ENCODE measurements at places on chromosomes 5 and 9.

DNA sequence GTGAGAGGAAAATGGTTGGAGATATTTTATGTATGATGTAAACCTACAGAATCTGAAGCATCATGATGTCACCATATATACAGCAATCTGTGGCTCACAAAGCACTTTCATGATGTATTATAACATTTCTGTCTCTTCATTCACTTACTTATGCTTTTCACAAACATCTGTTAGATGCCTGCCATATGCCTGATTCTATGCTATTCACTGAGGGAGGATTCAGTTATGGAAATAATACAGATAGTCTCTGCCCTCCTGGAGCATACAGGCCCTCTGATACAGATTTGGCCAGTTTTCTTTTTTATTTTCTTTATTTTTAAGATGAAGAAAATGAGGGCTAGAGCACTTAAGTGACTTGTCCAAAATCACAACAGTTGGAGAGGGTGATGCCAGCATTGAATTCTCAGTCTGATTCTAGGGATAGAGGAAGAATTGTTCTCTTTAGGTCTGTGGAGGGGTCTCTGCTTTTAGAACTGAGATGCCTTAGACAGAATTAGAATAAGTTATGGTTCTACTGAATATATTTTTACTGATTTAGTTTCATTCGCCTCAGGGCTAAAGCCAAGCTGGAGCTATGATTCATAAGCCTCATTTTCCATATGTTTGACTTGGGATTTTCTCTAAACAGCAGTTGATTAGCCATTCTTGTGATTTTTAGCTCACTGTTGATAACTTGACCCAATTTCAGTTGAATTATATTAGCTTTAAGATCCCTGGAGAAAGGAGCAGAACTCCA is 636.4 kb downstream of the PRELID2 start:
- DNase-seq: no peak

GRCh38 chr5:35856765-35857351 is at the start of gene IL7R:
Gene IL7R, plus strand, starts transcription at chr5:35856891. Its CDS starts 87 bp downstream, at chr5:35856978.
- peak; percentile 48 for DNase-seq

GRCh38 chr5:129903466-129904101 is 681 bp upstream of the CHSY3 start:
- peak; percentile 3 for DNase-seq

- DNase-seq: no peak
Measured at GRCh38 chr9:130607640-130608420, 28.5 kb downstream of the FUBP3 start.

- peak; percentile 35 for DNase-seq
Measured at GRCh38 chr5:55308254-55308836, 556 bp downstream of the MTREX start.

DNA sequence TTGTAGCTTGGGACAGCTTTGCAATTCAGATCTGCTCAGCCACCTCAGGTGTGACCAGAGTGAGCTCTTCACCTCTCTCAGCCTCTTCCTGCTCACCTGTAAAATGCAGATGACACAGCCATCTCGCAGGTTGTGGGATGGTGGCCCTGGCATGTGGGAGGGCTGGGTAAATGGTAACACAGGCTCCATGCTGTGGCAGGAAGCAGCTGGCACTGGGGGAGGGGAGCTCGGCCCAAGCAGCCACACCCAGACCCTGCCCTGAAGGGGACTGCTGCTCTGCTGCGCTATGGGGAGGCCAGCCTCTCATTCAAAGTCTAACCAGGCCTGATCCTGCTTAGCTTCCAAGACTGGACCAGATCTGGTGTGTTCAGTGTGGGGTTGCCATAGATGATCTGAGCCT is 24.1 kb downstream of the PHF2 start:
- DNase-seq: no peak

GRCh38 chr9:13993632-13994185 is 320.2 kb downstream of the NFIB start:
- DNase-seq: no peak

DNA sequence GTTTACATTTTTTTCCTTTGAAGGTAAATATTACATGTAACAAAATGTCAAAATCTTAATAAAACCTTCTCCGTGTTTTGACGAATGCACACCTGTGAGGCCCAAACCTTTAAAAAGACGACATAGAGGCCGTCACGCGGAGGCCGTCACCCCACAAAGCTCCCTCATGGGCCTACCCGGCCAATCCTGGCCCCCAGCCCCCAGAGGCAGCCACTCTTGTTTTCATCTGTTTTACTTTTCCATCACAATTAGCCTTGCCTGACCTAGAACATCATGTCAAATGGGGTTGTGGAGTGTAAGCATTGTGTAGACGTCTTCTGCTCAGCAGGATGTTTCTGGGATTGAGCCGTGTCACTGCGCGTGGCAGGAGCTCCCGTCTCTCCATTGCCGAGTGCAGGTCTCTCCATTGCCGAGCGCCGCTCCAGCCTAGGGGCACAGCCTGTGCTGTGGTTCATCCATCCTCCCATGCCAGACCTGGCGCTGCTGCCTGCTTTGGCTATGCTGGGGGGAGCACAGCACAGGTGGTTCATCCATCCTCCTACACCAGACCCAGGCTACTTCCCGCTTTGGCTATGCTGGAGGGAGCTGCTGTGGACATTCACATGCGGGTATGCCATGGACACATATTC is 52.2 kb upstream of the IRX4 start:
- DNase-seq: no peak

GRCh38 chr5:158376679-158377078 is 517.7 kb upstream of the CLINT1 start:
- no peak for DNase-seq

DNA sequence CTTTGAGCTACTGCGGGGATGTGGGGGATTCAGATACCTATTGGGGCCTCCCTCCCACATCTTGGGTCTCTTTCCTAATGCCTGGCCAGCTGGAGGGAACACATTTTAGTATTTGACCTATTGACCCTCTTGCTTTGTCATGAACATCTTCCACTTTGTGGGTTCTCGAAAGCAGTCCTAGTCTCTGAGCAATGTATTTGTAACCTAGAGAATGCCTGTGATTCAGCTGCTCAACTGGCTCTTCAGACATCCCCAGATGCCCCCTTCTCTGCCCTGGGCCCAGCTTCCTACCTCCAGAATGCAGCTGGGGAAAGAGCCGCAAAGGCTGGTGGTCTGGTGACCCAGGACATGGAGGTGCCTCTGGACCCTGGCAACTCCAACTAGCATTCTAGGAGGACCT is 32.2 kb downstream of the APTX start:
- DNase-seq: peak; percentile 6

- no peak for DNase-seq
Measured at GRCh38 chr5:24530906-24531305, 113.9 kb downstream of the CDH10 start.

DNA sequence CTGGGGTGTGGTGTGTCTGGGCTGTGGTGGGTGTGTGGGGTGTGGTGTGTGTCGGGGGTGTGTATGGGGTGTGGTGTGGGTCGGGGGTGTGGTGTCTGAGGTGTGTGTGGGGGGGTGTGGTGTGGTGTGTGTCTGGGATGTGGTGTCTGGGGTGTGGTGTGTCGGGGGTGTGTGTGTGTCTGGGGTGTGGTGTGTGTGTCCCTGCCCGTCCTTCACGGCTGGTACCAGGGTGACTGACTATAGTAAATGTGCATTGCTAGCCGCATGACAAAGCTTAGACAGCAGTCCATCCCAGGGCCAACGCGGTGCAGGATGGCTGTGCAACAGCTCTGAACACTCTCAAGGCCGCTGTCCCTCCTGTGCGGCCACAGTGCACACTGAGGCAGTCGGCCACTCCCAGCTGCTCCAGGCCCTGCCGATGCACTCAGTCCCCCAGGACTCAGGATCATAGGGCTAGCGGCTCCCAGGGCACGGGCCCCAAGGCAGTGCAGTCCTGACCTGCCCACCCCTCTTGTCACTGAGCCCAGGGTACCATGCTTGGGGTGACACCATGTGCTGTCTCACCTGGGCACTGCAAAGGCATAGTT is 54.0 kb downstream of the SECISBP2 start:
- no peak for DNase-seq

DNA sequence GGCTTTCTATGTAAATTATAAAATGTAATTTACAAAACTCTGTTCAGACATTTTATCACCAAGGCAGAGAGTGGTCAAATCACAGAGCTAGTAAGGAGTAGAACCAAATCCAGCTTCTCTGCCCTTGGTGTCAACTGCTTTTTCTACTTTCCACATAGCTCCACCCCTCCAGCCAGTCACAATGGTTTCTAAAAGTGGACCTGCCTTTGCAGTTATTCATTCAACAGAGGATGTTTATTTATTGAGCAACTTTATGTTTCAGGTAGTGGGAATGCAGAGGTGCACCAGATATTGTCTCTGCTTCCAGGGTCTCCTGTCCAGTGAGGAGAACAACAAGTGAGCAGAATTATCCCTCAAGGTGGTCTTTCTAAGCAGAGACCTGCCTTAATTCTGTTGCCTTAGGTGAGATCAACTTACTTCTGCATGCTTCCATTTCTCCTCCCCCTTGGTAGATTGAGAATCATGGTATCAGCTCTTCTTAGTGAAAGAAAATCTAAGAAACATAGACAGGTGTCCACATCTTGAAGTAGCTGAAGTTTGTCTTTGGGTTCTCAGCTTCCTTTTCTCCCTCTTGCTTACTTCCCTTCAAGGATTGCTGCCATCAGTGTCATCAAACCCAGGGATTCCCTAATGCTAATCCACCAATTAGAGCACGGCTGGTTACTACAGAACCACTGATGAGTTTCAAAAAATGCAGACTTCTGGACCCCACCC is 17.2 kb upstream of the PDCD1LG2 start:
- peak; percentile 85 for DNase-seq

GRCh38 chr5:180343831-180344695 is 9.1 kb downstream of the GFPT2 start:
- DNase-seq: no peak

DNA sequence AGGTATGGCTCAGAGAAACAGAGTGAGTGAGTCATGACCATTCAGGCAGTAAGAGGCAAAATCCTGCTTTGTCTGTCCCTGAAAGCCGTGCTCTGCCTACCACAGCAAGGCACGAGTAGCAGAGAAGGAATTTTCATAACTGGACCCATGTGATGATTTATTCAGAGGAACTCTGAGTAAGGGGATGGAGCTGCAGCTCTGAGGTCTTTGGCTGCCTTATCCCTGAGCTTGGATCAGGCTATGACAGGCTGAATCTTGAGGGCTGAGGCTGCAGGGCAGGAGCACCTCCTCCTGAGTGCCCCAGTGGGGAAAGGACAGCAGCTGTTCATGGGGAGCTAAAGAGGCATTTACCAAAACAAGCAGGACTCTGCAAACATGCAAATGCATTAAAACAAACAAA is 183.4 kb downstream of the PAPPA start:
- DNase-seq: peak; percentile 31

GRCh38 chr5:81708889-81709288 is 42.0 kb downstream of the SSBP2 start:
- no peak for DNase-seq

DNA sequence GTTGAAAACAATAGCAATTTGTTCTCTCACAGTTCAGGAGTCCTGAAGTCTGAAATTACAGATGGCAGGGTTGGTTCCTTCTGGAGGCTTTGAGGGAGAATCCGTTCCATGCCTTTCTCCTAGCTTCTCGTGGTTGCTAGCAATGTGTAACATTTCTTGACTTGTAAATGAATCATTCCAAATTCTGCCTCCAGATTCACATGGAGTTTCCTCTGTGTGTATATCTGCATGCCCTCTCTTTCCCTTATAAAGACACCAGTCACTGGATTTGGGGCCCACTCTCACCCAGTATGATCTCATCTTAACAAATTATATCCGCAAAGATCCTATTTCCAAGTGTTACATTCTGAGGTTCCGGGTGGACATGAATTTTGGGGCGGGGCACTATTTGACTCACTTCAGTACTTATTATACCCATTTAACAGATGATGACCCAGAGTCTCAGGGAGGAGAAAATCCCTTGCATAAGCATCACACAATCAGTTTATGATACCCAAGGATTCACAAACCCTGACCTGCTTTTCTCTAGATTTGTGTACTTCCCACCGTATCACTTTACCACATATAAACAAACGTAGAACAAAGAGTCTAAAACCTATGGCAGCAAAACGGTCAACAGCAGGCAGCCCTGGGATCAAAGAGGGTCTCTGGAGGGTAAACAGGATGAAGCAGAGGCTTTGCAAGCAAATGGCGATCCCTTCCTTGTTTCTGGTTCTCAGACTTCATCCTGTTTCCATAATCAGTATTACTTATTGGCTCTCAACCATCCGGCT is 93.7 kb downstream of the C9orf152 start:
- DNase-seq: peak; percentile 72

DNA sequence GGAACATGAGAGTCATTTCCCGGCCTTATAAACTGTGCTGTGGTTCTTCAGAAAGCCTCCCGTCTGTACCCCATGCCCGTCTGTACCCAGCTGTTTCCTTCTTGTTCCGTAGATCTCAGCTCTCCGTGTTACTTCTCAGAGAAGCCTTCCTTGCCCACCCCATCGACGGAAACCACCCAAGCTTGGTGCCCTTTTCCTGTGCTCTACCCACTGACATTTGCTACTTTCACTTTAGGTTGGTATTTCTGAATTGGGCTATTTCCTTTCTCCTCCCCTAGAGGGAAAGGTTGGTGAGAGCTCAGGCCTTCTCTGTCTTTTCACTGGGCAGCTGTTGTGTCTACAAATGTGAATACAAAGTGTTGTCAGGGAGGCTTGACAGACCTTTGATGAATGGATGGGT is 764.5 kb upstream of the ADAMTS16 start:
- DNase-seq: no peak

DNA sequence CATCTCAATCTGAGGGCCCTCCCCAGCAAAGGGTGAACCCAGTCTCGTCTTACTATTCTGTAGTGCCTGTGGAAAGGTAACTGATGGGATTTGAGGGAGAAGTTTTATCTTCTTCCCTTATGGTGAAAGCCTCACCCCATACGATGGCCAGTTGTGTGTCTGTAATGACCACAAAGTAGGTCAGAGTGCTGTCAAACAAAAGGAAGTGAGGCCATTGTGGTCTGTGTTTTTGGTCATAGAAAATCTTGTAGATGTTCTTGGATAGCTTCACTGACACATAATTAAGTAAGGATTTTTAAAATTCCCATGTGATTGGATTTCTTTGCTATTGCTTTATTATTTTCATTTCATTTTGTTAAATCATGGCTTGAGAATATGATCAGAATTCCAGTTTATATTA is 505.1 kb upstream of the KLF4 start:
- DNase-seq: no peak

DNA sequence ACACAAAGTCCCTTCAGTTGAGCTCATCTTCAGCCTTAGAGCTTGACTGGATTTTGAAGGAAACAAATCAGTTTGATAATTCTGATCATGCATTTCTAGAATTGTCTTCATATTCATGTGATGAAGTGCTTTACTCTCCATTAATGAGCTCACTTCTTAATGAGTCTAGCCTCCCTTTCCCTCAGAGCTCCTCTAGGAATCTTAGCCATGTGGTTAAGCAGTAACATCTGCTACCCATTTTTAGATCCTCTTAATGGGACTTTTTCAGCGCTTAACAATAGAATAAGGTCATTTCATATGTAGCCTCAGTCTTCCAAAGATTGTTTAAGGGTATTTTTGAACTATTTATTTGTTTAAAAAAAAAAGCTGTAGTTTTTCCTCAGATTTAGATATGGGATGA is 36.9 kb upstream of the LURAP1L start:
- no peak for DNase-seq

- DNase-seq: no peak
Measured at GRCh38 chr5:83586874-83587776, 115.6 kb downstream of the VCAN start.

GRCh38 chr5:92800365-92800764 is 780.7 kb downstream of the NR2F1-AS1 start:
- no peak for DNase-seq
